Ascending aorta (tissue), 2 donors: ENCODE measurements at places on chromosomes 2 and 18.

DNA sequence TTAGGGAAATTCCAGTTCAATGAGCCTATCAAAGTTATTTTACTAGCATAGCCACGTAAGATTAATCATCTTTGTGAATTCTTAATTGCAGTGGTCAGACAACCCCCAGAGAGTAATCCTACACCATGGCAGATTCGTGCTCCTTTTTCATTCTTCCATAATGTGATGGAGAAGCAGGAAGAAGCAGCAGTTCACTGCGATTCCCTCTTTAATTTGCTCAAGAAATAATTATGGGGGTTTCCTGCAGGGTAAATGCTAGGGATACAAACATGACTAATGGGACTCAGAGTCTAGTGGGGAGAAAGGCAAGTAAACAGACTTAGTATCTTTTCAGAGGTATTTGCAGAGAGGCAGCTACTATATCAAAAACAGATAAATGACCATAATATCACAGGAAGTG, 175.8 kb upstream of the HNRNPA3 start:
- DNase-seq, result no peak

DNA sequence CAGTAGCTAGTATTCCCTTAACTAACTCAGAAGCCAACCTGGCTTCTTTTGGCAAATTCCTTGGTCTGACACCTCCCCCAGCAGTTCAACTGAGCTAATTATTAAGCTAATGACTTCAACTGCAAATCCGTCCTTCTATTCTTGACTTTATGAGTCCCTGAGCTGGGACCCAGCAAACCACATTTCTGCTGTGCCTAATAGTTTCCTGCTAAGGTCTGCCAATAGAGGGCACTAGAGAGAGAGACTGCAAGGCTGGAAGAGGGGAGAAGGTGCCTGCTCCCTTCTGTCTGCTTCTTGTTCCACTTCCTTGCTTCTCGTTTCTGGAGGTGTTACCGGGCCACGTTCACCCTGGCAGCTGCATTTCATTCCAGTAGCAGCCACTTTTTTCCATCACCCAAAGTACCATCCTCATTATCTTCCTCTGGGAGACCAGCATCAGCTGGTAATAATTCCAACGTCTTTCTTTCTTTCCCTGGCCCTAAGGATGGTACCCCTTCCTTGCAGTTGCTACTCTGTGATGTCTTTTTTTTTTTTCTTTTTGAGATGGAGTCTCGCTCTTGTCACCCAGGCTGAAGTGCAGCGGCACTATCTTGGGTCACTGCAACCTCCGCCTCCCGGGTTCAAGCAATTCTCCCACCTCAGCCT, 352.0 kb downstream of the TNS1 start:
- DNase-seq, result no peak

- no peak for DNase-seq
These were observed 74.4 kb upstream of the TANC1 start for GRCh38 chr2:158894078-158894477.

GRCh38 chr2:26820932-26821331, 27.0 kb upstream of the DPYSL5 start:
- DNase-seq, result no peak
